CD4-positive, CD25-positive, alpha-beta regulatory T cell (primary cell): ENCODE measurements at places on chromosomes 6 and 20. TPM values are rescaled to one million over a fixed set of nuclear protein-coding genes. Genes with fewer than 3 reads are reported as not detected.

- DNase-seq = no peak
- no peak overlapping the region for H3K27ac ChIP-seq
- H3K4me1 ChIP-seq = no peaks in the 10 kb centered on the region
- H3K27me3 ChIP-seq = peaks cover 1% of the 10 kb centered on the region
- no peaks in the 10 kb centered on the region for H3K36me3 ChIP-seq
Measured at GRCh38 chr6:3194535-3195419, 32.7 kb downstream of the TUBB2B start.

- H3K27ac ChIP-seq = no peak overlapping the region
- DNase-seq = no peak
- H3K4me1 ChIP-seq = no peaks in the 10 kb centered on the region
- H3K36me3 ChIP-seq = no peaks in the 10 kb centered on the region
- no peak overlapping the region for H3K4me3 ChIP-seq
Measured at GRCh38 chr6:118953391-118953790, 18.4 kb upstream of the MCM9 start.

DNA sequence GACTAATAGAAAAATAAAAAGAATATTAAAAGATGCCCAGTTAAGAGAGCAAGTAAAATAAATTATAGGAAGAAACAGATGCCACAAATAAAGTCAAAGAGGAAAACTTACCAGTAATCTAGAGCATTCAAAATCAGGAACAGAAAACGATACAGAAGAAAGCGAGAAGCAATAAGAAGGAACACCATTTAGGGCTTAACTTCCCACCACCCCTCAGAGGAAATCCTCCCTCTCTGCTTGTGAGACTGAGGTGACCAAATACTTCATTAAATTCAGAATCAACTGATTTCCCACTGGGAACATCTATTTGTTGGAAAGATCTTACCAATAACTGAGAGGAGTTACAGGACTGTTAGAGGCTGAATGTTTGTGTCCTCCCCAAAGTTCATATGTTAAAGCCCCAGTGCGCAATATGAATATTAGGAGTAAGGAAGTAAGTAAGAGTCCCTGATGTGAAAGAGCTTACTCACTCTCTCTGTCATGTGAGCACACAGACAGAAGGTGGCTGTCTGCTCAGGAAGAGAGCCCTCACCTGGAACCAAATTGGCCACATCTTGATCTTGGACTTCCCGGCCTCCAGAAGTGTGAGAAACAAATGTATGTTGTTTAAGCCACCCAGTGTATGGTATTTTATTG lies 19.5 kb downstream of the KATNA1 start:
- H3K27ac ChIP-seq = no peak overlapping the region
- peaks cover 38% of the 10 kb centered on the region for H3K36me3 ChIP-seq
- H3K4me1 ChIP-seq = no peaks in the 10 kb centered on the region
- no peak overlapping the region for H3K4me3 ChIP-seq
- no peaks in the 10 kb centered on the region for H3K27me3 ChIP-seq

DNA sequence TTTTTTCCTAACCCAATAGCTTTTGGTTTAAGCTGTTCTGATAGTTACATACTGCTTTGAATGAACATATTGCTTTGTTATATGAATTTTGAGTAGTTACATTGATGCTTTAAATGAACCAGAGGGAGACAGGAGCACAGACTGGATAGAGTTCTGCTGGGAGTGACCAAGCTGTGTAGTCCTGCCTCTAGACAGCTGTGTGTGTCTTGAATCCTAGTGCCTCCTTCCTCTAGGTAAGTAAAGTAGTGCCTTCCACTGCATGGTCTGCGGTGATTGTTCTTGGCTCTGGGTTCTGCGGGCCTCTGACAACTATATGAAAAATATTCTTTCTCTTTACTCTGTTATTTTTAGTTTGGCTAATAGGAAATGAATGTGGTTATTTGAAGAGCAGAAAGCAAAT lies 46.0 kb upstream of the ADGRG6 start:
- no peak for DNase-seq
- no peaks in the 10 kb centered on the region for H3K4me1 ChIP-seq
- no peaks in the 10 kb centered on the region for H3K27me3 ChIP-seq
- no peak overlapping the region for H3K4me3 ChIP-seq
- no peaks in the 10 kb centered on the region for H3K36me3 ChIP-seq
- H3K27ac ChIP-seq = no peak overlapping the region

MOXD1 gene
- total RNA-seq = not detected

DPPA5 gene
- total RNA-seq = not detected

CBLN4 gene
- total RNA-seq = not detected

DNA sequence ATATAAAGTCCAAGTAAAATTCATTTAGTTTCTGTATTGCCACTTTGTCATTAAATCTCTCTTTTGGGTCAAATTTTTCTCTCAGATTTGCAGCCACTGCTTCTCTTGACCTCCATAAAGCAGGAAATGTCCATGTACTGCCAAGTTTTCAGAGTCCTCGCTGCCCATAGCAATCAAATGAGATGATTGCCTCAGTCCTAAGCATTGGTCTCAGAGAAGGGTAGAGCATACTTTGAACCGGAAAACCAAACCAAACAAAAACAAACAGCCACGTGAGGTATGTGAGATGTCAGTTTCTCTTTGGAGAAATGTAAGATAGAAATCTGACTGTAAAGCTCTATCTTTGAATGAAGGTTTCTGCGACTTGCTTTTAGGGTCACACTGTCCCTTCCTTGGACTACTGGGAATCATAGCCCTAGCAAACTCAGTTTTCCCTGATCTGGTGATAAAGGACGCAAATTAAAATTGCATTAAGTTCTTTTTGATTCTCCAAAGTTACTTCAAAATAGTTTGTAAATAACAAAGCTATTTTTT lies 505.4 kb upstream of the CITED2 start:
- no peak overlapping the region for H3K27ac ChIP-seq
- no peaks in the 10 kb centered on the region for H3K4me1 ChIP-seq
- no peak for DNase-seq

GRCh38 chr20:4443016-4443415 lies 278.7 kb upstream of the PRND start:
- no peak for DNase-seq
- no peaks in the 10 kb centered on the region for H3K4me1 ChIP-seq
- H3K27me3 ChIP-seq = peaks cover 3% of the 10 kb centered on the region
- no peak overlapping the region for H3K27ac ChIP-seq
- no peak overlapping the region for H3K4me3 ChIP-seq
- no peaks in the 10 kb centered on the region for H3K36me3 ChIP-seq

PROKR2 gene
- not detected for total RNA-seq

MAP7 gene
- total RNA-seq = 0.72 TPM

EIF2S2 gene
- 21.6 TPM for total RNA-seq

DNA sequence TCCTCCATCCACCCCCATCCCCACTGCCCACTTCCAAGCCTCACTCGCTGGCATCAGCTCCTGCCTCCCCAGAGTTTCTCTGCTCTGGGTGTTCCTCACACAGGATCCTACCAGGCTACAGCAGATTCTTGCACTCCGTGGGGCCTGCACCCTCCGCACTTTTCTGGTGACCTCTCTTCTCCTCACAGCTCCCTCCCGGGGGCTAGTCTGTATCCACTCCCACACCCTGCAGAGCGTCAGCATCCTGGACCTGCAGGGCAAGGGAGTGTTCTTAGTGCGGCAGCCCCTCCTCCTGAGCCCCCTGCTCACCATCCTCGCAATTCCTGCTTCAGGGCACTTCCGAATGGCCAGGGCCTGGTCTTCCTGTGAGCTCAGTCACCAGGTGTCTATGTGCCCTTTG lies 224.2 kb downstream of the DLL1 start:
- no peak for DNase-seq
- no peaks in the 10 kb centered on the region for H3K36me3 ChIP-seq
- H3K27me3 ChIP-seq = no peaks in the 10 kb centered on the region
- H3K4me1 ChIP-seq = no peaks in the 10 kb centered on the region

RRP36 gene
- 33.3 TPM for total RNA-seq

CLIC1 gene
- 192 TPM for total RNA-seq

GRCh38 chr20:15042723-15043122 lies 705.3 kb upstream of the FLRT3 start:
- H3K4me1 ChIP-seq = no peaks in the 10 kb centered on the region
- no peak overlapping the region for H3K4me3 ChIP-seq
- H3K27ac ChIP-seq = no peak overlapping the region
- no peak for DNase-seq

- no peak for DNase-seq
- no peak overlapping the region for H3K4me3 ChIP-seq
- no peak overlapping the region for H3K27ac ChIP-seq
- no peaks in the 10 kb centered on the region for H3K4me1 ChIP-seq
Measured at GRCh38 chr6:35282472-35282871, 15.1 kb upstream of the DEF6 start.

DNA sequence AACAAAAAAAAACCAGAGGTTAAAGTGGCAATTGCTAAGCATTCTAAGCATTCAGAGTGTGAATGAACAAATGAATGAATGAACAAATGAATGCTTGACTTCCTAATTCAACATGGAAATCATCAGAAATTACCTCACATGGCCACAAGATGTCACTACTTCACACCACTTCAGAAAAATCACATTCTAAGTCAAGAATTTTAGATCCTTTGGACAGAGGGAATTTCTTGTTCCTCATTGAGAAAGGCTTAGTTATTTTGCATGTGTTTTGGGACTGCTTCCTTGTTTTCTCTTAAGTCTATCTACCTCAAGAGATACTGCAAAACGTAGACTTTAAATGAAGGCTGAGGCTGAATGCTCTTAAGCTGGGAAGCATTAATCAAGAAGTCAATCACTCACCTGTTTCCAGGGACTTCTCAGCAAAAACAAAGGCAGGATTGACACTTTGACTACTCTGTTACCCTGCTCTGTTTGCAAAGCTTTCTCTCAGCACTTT lies 120.2 kb downstream of the MBOAT1 start:
- H3K27me3 ChIP-seq = no peaks in the 10 kb centered on the region
- no peak overlapping the region for H3K27ac ChIP-seq
- H3K36me3 ChIP-seq = no peaks in the 10 kb centered on the region
- H3K4me1 ChIP-seq = no peaks in the 10 kb centered on the region

STK35 gene
- 15.7 TPM for total RNA-seq

DNA sequence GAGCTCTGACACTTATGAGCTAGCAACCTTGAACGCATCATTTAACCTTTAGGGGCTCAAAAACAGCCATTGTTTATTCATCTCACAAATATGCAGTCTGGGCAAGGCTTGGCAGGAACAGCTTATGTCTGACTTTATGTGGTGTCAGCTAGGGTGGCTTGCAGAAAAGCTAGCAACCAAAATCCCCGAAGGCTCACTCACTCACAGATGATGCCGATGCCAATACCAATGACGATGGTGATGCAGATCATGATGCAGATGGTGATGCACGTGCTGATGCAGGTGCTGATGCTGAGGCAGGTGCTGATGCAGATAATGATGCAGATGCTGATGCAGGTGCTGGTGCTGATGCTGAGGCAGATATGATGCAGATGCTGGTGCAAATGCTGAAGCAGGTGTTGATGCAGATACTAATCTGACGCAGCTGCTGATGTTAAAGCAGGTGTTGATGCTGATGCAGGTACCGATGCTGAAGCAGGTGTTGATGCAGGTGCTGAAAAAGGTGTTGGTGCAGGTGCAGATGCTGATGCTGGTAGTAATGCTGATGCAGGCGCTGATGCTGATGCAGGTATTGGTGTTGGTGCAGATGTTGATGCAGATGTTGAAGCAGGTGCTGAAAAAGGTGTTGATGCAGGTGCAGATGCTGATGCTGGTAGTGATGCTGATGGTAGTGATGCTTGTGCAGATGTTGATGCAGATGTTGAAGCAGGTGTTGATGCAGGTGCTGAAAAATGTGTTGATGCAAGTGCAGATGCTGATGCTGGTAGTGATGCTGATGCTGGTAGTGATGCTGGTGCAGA lies 195.6 kb downstream of the NFATC2 start:
- H3K27me3 ChIP-seq = no peaks in the 10 kb centered on the region
- no peak overlapping the region for H3K27ac ChIP-seq
- no peak for DNase-seq
- no peaks in the 10 kb centered on the region for H3K36me3 ChIP-seq

SAMD3 gene
- total RNA-seq = 49.6 TPM

DNA sequence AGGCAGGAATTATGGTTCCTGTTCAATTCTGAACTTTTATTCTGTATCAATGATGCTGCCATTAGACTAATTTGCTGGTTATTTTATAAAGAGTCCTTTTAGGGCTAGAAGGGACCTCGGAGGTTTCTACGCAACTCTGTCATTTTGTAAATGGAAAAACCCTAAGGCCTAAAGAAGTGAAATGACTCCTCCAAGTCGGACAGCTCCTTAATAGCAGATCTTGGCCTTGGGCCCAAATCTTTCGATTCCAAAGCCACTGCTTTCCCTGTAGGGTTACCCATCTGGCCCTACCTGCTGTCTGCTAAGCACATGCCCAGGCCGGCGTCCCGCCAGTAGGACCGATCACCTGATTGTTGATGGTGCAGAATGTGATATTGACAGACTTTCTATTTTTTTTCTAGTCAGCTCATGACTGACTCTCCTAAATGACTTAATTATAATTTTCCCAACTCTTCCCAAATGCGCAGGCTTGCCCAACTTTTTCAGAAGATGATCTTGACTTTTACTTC lies 40.2 kb downstream of the PLEKHG1 start:
- H3K36me3 ChIP-seq = no peaks in the 10 kb centered on the region
- no peak for DNase-seq
- no peak overlapping the region for H3K27ac ChIP-seq
- no peaks in the 10 kb centered on the region for H3K27me3 ChIP-seq

ATP6V1G2 gene
- 3.9 TPM for total RNA-seq
